ENCODE measurements at places on chromosomes 11 and 22. TPM values are rescaled to one million over a fixed set of nuclear protein-coding genes. Genes with fewer than 3 reads are reported as not detected.

- DNase-seq = no peak
These were observed 37.1 kb downstream of the RELT start for GRCh38 chr11:73413256-73413655.

Gene TMPRSS5
- 0.41 TPM for total RNA-seq

Gene TSPAN18
- 13.9 TPM for total RNA-seq

Gene CRYBA4
- not detected for total RNA-seq

DNA sequence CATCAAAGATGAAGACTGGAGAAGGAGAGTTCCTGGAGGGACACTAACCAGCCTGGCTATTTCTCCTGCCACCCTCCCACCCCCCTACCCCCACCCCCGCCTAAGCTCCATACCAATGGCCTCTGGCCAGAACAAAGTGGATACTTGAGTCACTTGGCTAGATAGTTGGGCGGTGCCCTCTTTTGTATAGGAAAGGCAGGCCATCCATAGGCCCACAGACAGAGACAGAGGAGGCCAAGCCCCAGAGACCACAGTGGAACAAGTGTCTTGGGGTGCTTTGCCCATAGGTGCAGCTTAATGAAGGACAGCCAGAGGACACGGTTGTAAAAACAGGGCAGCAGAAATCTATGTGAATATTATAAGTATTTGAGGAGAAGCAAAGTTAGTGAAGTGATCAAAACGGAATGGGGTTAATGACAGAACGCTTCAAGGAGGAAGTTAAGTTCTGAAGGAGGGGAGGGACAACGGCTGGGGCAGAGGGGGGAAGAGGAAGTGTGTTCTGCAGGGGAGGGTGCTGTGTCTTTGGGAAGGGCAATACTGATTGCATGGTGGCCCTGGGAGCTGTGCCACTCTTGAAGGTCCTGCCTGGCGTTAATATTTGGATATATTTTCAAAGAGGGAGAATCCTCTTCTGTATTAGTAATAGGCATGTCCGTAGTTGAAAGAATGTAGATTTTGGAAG is 32.7 kb downstream of the FLI1 start:
- DNase-seq = no peak

Gene TM7SF2
- total RNA-seq = 54.6 TPM

Gene OR5A1
- not detected for total RNA-seq
